ENCODE measurements at places on chromosomes 1 and 21.

DNA sequence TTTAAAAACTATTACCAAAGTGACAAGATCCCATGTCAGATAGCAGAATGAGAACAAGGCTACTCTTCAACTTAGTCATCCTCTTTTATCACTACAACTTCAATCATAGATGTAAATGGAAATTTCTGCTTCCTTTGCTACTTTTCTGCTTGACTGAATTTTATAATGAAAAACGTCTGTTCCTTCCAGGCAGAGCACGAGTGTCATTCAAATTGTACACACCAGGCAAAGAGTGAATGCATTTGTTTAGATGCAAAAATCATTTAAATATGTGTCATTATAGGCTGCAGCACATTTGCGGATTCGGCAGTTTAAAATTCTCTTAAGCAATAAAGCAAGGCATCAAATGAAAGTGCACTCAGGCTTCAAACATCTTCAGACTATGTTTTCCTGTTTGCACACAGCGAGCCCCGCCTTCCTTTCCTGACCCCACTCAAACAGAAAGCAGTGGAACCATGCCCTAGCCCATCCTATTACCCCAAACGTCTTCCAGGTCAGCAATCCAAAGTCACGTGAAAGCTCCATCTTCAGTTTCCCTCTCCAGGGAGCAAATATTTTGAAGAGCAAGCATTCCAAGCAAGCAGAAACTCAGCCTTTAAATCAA lies 99.6 kb downstream of the APP start:
- DNase-seq, result no peak

DNA sequence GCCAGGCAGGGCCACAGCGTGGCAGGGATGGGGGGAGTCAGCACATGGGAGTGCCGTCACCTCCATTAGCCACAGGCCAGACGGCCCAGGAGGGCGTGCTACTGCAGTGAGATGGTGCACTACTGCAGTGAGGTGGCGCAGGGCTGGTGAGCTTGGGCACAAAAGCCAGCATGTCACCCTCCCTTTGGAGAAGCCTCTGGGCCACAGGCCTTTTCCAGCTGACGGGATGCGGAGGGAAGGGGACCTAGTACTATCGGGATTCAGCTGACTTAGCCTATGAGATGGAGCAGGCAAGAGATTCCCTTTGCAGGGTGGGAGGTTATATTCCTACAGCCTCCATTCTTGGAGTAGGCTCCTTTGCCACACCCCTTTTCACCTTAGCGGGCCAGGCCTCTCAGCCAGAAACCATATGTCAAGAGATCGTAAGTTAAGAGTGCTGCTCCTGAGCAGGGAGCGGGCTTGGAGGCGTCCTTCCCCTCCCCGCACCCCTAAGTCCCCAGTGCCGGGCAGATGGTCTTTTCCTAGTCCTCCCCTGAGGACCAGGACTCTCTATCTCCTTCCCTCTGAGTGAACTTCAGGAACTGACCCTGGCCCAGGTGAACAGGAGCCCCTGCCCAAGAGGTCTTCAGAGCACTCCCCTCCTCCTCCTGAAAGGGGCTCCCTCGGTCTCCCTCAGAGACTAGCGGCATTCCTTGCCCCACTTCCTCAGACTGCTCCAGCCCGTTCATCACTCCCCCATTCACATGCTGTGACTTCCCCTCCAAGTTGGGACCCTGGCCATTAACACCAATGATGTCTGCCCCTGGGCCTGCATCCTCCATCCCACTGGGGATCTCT lies 8.2 kb downstream of the NES start:
- no peak for DNase-seq

- DNase-seq, result no peak
Measured at GRCh38 chr21:29174607-29175013, 44.2 kb downstream of the MAP3K7CL start.

DNA sequence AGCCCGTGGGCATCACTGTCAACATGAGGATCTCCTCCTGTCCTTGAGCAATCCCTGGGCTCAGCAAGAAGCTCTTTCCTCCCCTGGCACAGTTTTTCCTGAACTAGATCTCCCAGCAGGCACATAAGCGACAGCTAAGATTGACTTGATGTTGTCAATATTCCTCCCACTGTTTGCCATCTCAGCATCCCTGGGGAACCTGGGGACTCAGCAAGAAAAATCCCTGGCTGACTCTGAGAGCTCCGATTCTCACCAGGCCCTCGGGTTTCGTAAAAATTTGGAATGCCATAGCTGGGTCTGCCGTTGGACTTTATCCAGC lies 687.2 kb downstream of the MATN1 start:
- DNase-seq, result no peak

DNA sequence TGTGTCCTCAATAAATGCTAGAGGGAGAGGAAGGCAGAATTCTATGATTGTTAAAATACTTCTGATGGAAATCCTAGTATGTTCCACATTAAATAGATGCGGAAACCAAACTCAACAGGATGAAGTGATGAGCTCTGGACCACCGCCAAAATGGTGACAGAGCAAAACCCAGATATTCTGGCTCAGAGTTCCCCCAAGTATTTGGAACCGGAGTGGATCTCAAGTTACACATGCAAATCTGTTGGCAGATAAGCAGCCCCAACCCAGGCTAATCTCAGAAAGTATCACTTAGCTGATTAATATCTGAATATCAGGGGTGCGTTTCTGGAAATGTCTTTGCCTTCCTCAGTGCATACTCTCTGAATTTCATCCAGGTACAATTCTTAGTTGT lies 17.4 kb upstream of the GRHL3 start:
- DNase-seq, result no peak

GRCh38 chr21:43818685-43819084 lies 29.3 kb downstream of the RRP1 start:
- no peak for DNase-seq

- DNase-seq, result no peak
Measured at GRCh38 chr1:168591066-168591465, 14.7 kb downstream of the XCL1 start.

- no peak for DNase-seq
Measured at GRCh38 chr1:53297195-53297594, 30.7 kb downstream of the LRP8 start.

DNA sequence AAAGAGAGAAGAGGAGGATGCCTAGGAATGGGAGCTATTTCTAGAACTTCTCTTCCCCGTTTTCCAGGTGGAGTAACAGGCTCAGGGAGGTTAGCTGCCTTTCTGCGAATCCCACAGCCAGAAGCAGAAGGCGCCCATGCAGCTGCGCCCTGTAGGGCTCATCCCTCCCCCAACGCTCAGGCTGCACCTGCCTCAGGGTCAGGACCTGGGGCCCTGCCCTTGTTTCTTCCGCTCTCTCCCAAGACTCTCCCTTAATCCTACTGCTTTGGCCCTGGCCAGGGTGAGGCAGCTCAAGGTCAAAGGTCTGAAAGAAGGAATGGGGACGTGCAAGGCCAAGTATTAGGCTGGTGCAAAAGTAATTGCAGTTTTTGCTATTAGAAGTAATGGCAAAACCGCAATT lies 30.5 kb upstream of the PADI2 start:
- DNase-seq, result no peak

GRCh38 chr1:172154551-172154950 lies 265.9 kb upstream of the C1orf105 start:
- DNase-seq, result no peak

GRCh38 chr1:147273409-147274336 lies 31.2 kb downstream of the CHD1L start:
- DNase-seq, result peak; percentile 79

GRCh38 chr1:181092883-181093458 lies 4.5 kb downstream of the IER5 start:
- DNase-seq, result no peak

- no peak for DNase-seq
Measured at GRCh38 chr1:51516649-51517158, 2.4 kb downstream of the EPS15 start.

- DNase-seq, result peak; percentile 50
Measured at GRCh38 chr1:100896481-100896982, 642 bp downstream of the SLC30A7 start.

DNA sequence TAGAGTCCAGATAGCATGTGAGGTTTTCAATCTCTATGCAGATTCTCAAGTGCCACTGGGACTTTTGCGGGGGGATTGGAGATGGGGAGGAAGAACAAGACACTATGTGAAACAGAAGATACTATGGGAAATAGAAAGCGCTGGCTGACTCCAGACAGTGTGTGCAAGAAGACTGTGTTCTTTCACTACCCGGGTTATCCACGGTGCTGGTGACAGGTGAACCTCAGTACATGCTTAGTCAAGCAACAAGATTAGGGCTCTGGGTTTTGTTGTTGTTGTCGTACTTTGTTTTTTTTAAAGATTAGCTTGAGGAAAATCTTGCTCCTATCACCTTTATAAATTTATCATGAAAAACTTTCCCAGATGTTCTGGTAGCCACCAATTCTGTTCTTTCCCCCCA lies 56.4 kb downstream of the SUSD4 start:
- DNase-seq, result no peak

DNA sequence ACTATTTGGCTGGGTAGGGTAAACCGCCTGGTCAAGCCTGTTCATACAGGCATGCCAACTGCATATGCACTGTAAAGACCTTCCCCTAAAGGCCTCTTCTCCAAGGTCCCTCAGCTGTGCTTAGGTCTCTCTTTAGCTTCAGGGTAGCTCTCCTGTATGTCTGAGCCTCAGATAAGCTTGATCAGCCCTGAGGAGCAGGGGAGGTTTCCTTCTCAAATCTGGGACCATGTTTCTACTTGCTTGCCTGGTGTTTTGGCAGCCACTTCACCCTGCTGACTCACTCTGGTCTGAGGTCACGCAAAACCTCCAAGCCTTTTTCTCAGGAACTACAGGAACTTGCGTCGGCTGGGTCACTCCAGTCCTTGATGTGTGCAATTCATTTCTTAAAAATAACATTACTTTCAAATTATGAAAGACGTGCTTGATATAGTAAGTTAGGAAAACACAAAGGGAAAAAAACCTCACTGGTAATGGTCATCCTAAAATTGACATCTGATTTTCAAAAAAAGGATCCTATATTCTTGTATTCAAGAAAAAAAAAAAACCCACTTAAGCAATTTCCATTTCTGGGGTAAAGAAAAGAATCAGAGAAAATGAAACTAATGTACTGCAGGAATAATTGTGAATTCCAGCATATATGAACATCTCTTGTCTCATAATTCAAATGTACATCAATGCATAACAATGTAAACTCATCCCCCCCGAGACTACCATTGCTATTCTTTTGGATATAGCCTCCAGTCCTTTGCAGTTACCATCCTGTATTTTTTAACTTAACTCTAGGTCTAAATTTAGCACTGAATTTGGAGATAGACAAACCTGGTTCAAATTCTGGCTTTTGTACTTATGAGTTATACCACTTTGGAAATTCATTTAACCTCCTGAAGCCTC lies 24.8 kb upstream of the RNF19B start:
- DNase-seq, result no peak

GRCh38 chr1:7422966-7423365 lies 348.1 kb upstream of the VAMP3 start:
- DNase-seq, result no peak

GRCh38 chr1:53413175-53414001 lies 45.8 kb upstream of the DMRTB1 start:
- DNase-seq, result no peak

DNA sequence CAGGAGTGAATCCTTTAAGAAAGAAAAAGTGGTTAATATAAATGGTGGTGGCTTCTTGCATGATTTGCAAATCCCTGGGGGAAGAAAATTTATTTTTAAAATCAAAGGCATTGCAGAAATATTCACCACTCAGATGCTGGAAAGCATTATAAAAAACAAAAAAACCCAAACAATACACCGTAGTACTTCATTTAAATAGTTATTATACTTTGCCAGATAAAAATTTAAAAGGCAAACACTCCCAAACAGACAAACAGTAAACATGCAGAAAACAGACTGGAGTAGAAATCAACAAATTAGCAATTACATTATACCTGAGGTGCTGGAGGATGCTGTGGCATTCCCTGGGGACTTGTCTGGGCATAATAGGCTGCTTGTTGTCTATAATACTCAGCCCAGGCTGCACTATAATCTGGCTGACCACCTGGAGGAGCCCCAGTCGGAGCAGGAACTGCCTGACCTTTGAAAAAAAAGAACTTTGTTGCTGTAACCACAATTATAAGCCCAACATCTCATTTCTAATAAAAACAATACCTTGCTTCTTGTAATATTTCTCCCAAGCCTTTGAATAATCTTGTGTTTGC lies 29.9 kb downstream of the FUBP1 start:
- DNase-seq, result no peak

DNA sequence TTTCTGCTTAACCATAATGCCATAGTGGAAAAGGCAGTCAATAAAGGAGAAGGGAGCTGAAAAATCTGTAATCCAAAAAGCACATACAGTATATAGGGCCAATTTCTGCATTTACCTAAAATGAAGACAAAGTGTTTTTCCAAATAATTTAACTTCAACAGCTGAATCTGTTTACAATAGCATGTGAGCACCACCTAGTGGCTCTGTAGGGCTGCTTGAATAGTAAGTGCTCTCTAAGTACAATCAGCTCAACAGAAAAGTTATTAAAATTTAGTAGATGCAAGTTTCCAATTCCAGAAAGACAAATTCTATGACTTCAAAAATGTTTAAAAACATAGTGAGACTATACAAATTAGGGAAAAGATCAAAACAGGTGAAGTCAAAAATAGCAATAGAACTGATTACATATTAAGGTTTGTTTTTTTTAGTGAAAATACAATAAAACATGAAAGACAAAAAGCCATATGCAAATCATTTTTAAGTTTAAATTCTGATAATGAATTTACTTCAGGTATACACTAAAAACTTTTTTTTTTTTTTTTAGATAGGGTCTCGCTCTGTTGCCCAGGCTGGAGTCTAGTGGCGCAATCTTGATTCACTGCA lies 220.0 kb downstream of the SETD4 start:
- peak; percentile 28 for DNase-seq

DNA sequence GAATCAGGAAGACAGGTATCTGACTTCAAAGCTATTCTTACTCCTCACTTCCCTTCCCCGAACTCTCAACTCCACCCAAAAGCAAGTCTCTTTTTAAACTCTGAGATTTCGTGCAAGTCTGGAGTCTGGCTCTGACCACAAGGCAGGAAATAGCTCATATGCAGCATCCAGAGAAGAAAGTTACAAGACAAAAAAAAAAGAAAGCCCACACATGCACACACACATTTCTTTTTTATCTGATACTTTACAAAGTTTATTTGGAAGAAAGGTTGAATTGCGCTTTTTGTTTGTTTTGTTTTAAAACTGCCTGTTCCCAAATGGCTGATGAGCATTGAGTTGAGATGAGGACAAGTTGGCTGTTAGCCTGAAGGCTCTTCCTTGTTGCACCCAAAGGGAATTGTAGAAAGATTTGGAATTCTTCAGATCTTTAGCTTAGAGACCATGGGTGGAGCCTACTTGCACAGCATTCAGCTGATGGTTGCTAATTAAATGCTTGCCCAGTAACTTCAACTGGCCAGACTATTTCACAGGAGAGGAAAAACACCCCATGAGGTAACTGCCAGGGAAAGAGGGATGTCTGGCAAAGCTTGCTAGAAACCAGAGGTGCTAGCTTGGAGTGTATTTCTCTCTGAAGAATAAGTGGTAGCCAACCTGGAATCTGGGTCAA lies 490.3 kb downstream of the TTLL7 start:
- no peak for DNase-seq

DNA sequence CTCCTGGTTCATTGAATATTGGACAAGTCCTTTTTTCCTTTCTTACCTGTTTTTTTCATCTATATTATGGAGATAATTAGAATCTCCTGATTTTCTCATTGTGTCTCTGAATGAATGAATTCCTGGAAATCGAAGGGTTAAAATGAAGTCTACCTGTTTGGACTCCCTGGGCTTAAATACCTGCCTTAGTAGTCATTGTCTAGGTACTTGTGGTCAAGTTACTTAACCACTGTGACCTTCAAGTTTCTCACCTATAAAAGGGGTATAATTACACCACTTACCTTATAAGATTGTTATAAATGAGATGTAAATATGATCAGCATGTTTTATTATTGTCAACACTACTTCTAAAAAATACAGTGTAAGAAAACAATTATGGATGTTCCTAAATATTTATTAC lies 9.0 kb upstream of the TBX19 start:
- DNase-seq, result no peak
